ENCODE measurements at places on chromosomes 6 and 20.

- DNase-seq, result no peak
These were observed 36.8 kb downstream of the ZMYND8 start for GRCh38 chr20:47319517-47320252.

GRCh38 chr20:13338999-13339411 is 117.9 kb downstream of the ISM1 start:
- no peak for DNase-seq

DNA sequence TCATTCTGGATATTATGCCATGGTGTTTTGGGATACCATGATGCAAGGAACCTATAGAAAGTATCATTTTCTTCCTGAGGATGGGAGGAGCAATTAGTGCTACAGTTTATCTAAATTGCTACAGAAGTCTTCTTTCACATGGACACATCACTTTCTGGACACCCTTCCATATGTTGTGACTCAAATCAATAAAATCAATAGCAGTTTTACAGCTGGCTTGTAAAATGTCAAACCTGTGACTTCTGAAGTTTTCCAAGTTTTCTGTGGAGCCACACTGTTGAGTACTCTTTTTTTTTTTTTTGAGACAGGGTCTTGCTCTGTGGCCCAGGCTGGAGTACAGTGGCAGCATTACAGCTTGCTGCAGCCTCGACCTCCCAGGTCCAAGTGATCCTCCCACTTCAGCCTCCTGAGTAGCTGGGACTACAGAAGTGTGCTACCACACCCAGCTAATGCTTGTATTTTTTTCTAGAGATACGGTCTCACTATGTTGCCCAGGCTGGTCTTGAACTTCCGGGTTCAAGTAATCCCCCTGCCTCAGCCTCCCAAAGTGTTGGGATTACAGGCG is 24.1 kb upstream of the CD2AP start:
- no peak for DNase-seq

GRCh38 chr6:12196326-12196936 is 93.7 kb upstream of the EDN1 start:
- no peak for DNase-seq

DNA sequence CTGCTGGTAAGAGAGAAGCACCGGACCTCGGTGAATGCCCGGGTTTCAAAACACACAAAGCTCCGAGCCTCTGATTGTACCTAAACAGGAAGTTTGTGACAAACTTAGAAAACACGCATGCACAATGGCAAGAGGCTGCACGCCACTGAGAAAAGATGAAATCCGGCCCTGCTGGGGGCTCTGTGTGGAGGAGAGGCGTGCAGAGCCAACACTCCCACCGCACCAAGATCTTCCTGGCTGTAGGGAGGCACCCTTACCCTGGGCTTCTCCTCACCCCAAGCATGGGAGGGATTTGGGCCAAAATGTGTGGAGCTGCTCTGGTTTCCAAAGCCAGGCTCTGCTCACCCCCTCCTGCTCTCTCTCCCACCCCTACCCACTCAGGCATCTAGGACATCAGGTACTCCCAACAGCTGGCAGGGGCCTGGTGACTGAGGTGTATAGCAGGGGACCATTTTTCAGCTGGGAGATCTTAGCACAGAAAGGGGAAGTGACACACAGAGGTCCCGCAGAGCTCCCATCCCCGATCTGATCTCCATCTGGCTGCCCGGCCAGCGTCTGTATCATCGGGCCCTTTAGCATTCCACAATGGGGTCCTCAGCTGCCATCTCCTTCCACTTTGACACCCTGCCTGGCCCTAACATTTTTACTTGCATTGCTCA is 84.2 kb downstream of the TRERF1 start:
- DNase-seq, result peak; percentile 28

DNA sequence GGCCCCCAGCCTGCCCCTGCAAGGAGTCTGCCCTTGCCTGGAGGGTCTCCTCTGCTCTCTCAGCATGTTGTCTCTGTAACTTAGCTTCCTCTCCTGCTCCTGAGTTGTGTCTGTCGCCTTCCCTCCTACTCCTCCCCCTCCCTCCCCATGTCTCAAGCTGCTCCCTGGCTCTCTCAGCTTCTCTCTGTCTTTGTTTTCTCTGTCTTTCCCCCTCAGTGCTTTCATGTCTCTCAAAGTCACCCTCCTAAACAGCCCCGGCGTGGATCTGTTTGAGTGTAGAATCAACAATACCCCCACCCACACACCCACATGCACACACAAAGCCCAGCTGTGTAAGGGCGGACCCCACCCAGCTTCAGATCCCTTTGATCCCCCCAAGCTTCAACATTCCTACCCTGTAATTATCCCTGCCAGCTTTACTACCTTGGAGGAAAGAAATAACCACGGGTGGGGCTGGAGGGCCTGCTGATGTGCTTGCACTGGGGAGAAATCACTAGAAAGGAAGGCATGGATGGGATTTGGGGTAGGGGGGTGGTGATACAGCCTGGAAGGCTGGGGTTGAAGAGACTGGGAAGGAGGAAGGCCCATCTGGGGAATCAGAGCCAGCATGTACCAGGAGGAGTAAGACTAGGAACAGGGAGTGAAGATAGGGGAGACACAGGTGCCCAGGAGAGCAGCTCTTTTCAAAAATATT is 1.0 kb upstream of the LY6G6D start:
- no peak for DNase-seq

DNA sequence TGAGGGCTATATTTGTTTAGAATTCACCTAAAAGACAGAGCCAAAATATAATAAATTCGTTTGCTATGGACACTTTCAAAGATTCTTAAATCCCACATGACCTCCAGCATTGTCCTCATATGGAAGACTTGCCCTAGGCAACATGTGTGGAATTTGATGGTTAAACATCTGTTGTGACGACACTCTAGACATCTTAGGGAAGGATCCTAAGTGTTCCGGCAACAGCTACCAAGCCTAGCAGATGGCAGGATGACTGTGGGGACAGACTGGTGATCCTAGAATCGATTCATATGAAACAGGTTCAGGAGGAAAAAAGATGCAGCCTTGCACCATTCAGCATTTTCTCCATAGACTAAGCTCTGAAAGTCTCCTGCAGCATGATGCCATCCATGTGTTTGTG is 77.6 kb upstream of the BACH2 start:
- no peak for DNase-seq

DNA sequence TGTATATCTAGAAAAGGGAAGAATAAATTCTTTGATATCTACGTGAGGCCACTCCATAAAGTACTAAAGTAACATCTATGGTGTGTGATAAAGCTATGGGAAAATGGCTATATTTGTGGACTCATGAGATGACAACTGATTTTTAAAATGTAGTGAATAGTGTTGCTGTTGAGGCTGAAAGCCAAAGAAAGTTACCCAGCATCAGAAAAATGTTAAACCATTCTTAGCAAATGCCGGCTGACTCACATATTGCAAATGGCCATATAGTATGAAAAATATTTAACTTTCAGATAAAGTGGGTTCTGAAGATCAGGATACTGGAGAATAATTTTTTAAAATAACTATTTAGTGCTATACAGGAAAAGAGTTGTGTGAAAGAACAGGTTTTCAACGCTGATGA is 129.9 kb upstream of the GRIK2 start:
- DNase-seq, result no peak

- DNase-seq, result no peak
These were observed 277.1 kb downstream of the SYNE1 start for GRCh38 chr6:152360034-152360433.

DNA sequence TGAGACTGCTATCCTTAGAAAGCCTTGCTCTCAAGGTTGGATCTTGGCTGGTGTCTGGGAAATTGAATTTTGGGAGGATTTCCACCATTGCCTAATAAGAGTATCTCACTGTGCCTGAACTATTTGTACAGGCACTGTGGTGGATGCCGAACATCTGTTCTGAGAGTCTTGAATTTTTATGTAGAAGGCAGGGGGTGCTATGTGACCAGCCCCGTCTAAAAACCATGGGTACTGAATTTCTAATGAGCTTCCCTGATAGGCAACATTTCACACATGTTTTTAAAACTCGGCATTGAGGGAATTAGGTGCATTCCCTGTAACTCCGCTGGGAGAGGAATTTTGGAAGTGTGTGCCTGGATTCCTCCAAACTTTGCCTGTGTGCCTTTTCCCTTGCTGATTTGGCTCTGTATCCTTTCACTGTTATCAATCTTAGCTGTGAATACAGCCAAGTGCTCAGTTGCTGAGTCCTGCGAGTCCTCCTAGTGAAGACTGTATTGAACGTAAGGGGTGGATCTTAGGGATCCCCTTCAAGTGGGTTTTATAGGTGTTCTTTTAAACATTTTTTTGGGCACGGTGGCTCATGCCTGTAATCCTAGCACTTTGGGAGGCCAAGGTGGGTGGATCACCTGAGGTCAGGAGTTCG is 27.6 kb upstream of the SCAF8 start:
- no peak for DNase-seq
